ENCODE measurements at places on chromosomes 13 and 19. TPM values are rescaled to one million over a fixed set of nuclear protein-coding genes. Genes with fewer than 3 reads are reported as not detected.

THAP8 gene
- total RNA-seq, result 5.2 TPM

PEAK3 gene
- total RNA-seq, result 2.6 TPM

- DNase-seq, result no peak
Observed at GRCh38 chr19:1170938-1171754, 2.9 kb downstream of the SBNO2 start.

CD33 gene
- 18.6 TPM for total RNA-seq

DNA sequence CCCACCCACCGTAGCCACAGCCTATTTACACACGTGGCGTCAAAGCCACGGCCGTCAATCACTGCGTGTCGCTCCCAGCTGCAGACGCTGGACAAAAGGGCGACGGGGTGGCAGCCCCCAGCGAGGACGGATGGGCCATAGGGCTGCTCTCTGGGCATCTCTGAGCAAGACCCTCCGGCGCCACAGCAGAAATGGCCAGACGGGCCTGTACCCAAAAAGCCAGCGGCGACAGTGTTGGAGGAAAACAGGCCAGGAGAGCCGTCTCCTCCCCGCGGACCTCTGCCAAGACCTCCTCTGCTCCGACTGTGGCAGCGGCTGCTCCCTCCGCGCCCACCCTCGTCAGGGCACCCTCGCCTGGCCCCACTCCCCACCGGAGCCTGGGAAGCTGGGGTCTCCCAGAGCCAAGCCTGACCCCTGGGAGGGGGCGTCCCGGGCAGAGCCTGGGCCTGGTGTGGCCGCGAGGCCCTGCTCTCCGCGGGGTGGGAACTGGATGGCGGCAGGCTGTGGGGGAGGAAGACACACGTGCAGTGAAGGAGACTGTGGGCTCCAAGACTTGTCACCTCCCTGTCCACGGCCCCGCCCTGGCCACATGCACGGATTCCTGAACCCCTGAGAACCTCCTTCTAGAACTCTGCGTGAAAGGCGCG lies 2.7 kb downstream of the C2CD4C start:
- DNase-seq, result no peak

GRCh38 chr13:36163809-36164308 lies 32.7 kb upstream of the DCLK1 start:
- no peak for DNase-seq

DNA sequence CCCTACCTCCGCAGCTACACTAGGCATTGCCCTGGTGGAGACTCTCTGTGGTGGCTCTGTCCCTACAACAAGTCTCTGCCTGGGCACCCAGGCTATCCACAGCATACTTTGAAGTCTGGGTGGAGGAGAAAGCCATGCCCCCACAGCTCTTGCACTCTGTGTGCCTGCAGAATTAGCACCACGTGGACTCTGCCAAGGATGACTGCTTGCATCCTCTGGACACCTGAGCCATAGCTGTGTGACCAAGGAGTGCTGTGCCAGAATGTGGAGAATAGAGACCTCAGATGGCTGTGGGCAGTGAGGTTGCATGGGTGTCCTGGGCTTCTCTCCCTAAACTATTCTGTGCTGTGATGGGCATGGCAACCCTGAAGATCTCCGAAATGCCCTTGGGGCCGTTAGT lies 21.2 kb upstream of the MCF2L start:
- DNase-seq, result peak; percentile 71

CYP4F22 gene
- not detected for total RNA-seq
